ENCODE measurements at places on chromosomes 1 and 21. TPM values are rescaled to one million over a fixed set of nuclear protein-coding genes. Genes with fewer than 3 reads are reported as not detected.

The CCDC185 gene
- total RNA-seq = not detected

The SLC37A1 gene
- 7.7 TPM for total RNA-seq

The FGGY gene
- 29.2 TPM for total RNA-seq

The GPX7 gene
- total RNA-seq = 2.3 TPM

The DNAJC28 gene
- total RNA-seq = 0.85 TPM

The FASLG gene
- not detected for total RNA-seq

The UBE2Q1 gene
- 17.8 TPM for total RNA-seq

The C1orf141 gene
- total RNA-seq = not detected

The PRKAA2 gene
- total RNA-seq = 3.4 TPM

The ARHGEF2 gene
- 76.6 TPM for total RNA-seq
